ENCODE measurements at places on chromosomes 16 and 17.
A peak's percentile ranks its signal among the peaks of the same experiment; 100 is the strongest.

DNA sequence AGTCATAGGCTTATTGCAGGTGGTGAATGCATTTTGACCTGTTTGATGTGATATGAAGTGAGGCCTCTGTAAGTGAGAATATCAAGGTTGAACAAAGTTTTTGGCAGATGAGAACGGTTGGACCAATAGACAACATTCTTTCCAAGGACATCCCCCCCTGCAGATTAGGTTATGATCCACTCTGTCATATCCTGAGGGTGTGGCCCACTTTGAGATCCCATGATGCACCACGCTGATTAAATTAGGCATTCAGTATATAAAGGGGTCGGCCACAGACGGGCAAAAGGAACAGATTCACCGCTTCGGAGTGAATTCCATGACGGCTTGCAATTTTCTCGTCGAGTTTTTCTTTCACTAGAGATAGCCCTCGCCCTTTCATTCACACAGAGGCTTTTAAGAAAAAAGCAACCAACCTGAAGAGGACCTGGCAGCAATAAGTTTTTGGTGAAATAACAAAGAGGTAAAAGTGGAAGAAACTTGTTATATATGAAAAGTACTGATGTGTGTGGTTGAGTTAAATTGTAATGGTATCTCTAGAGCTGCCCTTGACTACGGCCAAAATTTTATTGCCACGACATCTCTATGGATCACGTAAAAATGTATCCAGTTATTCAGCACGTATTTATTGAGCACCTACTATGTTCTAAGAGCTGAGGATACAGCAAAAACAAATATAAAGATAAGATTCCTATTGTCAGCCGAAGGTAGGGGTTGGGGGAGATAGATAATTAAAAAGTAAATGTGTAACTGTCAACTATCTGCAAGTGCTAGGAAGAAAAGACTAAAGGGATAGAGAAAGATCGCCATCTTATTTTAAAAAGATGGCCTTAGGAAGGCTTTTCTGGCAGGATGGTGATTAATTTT lies 1.7 kb upstream of the RBBP6 start:
- no peak for DNase-seq
- H3K4me1 ChIP-seq = no peaks in the 10 kb centered on the region
- no peak overlapping the region for H3K27ac ChIP-seq
- no peak overlapping the region for H3K4me3 ChIP-seq

- H3K36me3 ChIP-seq = peaks cover 19% of the 10 kb centered on the region
- H3K27me3 ChIP-seq = no peaks in the 10 kb centered on the region
- no peak overlapping the region for H3K4me3 ChIP-seq
These were observed 14.0 kb downstream of the MPP3 start for GRCh38 chr17:43818966-43819365.

- no peaks in the 10 kb centered on the region for H3K4me1 ChIP-seq
- no peaks in the 10 kb centered on the region for H3K27me3 ChIP-seq
- no peak for DNase-seq
- H3K4me3 ChIP-seq = no peak overlapping the region
- no peaks in the 10 kb centered on the region for H3K36me3 ChIP-seq
These were observed 101.7 kb downstream of the CDYL2 start for GRCh38 chr16:80702696-80703095.

DNA sequence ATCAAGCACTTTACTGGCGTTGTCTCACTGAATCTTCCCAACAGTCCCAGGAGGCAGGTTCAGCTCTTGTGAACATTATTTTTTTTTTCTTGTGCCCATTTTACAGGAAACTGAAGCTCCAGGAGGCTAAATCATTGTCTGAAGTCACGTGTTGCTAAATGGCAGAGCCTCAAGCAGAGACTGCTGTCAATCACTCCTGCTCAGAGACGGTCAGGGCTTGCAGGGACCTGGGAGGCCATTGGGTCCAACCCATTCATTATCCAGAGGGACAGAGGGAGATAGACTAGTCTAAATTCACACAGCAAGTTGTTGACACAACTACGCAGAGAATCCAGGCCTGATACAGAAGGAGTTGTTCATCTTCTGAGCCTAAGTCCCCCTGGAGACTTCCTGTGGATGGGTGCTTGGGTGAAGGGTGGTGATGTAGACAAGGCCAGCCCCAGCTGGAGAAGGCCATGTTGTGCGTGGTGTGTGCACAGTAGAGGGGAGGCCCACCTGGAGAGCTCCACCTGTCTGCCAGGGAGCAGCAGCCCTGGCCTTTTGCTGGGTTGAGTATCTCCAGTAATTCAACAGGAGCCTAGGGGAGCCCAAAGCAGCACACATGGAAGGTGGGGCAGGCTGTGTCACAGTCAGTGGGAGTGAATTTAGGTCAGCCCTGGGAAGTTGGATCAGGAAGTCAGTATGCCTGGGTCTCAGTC lies 24.3 kb upstream of the C1QL1 start:
- no peaks in the 10 kb centered on the region for H3K27me3 ChIP-seq
- no peaks in the 10 kb centered on the region for H3K36me3 ChIP-seq
- no peak overlapping the region for H3K27ac ChIP-seq
- no peak overlapping the region for H3K4me3 ChIP-seq

- DNase-seq = no peak
- no peaks in the 10 kb centered on the region for H3K36me3 ChIP-seq
- H3K4me1 ChIP-seq = peaks cover 39% of the 10 kb centered on the region
- peak overlapping the region; percentile 66 for H3K27ac ChIP-seq
- no peak overlapping the region for H3K4me3 ChIP-seq
These were observed 2.1 kb upstream of the CAMKK1 start for GRCh38 chr17:3894911-3895343.

GRCh38 chr16:48607056-48607825 lies 2.7 kb downstream of the N4BP1 start:
- no peak for DNase-seq
- no peaks in the 10 kb centered on the region for H3K36me3 ChIP-seq
- peaks cover 22% of the 10 kb centered on the region for H3K4me1 ChIP-seq
- no peak overlapping the region for H3K4me3 ChIP-seq

DNA sequence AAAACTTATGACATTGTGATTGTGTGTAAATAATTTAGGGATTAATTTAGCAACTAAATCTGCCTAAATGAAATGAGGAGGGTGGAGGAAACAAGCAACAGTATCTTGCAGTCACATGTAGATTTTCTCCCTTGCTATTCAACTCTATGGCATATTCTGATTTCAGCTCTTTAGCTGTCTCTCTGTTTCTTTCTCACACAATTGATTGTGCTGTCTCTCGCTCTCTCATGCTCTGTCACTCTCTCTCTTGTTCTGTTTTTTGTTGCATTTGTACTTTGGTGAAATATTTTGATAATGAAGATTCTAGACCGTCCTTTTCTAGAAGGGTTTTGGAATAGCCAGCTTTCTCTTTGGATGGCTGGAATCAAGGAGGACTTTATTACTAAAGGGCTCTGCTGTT lies 70.6 kb downstream of the BCAS3 start:
- H3K4me1 ChIP-seq = no peaks in the 10 kb centered on the region
- H3K27me3 ChIP-seq = no peaks in the 10 kb centered on the region
- no peaks in the 10 kb centered on the region for H3K36me3 ChIP-seq
- H3K4me3 ChIP-seq = no peak overlapping the region
- DNase-seq = no peak
- H3K27ac ChIP-seq = no peak overlapping the region

- peaks cover 14% of the 10 kb centered on the region for H3K4me1 ChIP-seq
- H3K27ac ChIP-seq = no peak overlapping the region
- no peak for DNase-seq
- H3K36me3 ChIP-seq = no peaks in the 10 kb centered on the region
- no peak overlapping the region for H3K4me3 ChIP-seq
These were observed 4.7 kb upstream of the CHMP6 start for GRCh38 chr17:80986816-80987475.

GRCh38 chr16:84266451-84266850 lies 26.6 kb upstream of the KCNG4 start:
- H3K27me3 ChIP-seq = no peaks in the 10 kb centered on the region
- H3K27ac ChIP-seq = no peak overlapping the region
- H3K4me3 ChIP-seq = no peak overlapping the region

- no peaks in the 10 kb centered on the region for H3K36me3 ChIP-seq
- DNase-seq = no peak
- H3K4me3 ChIP-seq = no peak overlapping the region
- peaks cover 8% of the 10 kb centered on the region for H3K4me1 ChIP-seq
- H3K27me3 ChIP-seq = no peaks in the 10 kb centered on the region
- peak overlapping the region; percentile 49 for H3K27ac ChIP-seq
These were observed 5.4 kb upstream of the CHRNE start for GRCh38 chr17:4908301-4908700.

DNA sequence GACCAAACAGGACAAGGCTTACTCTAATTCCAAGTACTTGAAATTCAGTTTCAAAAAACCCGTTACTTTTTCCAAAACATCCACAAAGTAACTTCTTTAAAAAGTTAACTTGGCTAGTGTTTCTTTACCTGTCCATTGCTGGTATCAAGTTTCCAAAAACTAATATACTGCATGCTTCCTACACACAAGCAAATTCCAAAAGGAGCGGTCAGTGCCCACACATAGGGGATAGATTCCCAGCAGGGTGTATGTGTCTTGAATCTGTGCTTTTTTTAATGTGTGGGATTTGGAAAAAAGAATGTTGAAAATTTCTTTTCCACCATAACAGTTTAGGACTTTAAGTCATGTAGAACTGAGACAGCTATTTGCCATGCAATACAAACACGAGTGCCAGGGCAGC lies 367.8 kb upstream of the SOX9 start:
- no peaks in the 10 kb centered on the region for H3K27me3 ChIP-seq
- H3K4me1 ChIP-seq = no peaks in the 10 kb centered on the region
- H3K4me3 ChIP-seq = no peak overlapping the region
- no peak for DNase-seq
- no peaks in the 10 kb centered on the region for H3K36me3 ChIP-seq

DNA sequence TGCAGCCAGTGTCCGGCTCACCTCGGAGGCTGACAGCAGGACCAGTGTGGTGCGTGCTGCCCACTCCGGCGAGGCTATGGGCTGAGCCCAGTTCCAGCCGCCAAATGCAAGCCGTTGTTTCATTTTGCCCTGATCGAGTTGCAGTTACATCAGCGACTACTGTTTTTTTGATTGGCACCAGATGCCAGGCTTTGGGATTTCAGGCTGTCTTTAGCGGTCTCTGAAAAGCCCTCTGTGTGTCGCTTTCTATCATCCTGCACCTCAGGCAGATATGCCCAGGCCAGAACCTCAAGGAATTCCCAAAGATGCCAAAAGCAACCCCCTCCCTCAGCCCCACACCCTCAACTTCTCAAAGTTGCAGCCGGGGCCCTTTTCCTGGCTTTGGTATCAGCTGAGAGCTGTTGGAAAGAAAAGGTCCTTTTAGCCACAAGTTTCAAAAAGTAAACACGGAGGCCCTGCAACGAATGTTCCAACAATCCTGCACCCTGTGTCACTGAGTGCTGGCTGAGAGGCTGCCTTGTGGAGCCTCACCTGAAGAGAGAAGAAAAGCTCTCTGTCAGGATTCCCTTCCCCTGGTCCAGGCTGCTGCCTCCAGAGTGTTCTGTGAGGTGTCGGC lies 58.9 kb downstream of the WWP2 start:
- peaks cover 2% of the 10 kb centered on the region for H3K36me3 ChIP-seq
- DNase-seq = peak; percentile 74
- peaks cover 14% of the 10 kb centered on the region for H3K4me1 ChIP-seq
- peak overlapping the region; percentile 75 for H3K27ac ChIP-seq

DNA sequence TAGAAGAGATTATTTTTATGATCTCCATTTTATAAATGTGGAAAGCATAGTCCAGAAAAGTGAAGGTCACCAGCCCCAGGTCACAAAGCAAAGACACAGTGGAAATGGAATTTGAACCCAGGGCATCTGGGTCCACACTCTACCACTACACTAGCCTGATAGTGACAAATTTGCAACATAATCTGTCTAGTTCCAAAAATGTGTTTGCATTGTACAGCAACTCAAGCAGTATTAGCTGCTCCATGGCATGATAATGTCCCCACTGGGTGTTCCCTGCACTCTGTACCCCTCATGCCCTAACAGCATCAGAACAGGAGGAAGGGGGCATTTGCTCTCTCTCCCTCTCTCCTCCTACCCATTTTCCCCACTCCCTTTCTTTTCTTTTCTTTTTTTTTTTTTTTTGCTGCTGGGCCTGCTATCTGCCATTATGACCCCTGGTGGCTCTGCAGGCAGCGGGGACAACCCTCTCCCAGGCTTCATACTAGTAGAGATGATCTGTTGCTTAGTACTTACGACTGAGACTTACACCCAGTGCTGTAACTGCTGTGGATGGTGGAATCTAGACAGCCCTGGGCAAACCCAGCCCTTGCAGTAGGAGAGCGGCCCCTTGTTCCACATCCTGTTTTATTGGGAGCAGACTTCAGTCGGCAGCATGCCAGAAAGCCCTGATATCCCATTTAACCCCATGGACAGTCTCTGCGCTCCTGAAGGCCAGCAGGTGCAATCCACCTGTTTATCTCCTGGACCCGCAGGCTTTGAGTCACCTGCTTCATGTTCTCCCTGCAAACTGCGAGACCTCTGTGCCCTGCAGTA lies 306.3 kb downstream of the SOX9 start:
- no peak overlapping the region for H3K4me3 ChIP-seq
- H3K27me3 ChIP-seq = no peaks in the 10 kb centered on the region
- no peaks in the 10 kb centered on the region for H3K4me1 ChIP-seq
- H3K27ac ChIP-seq = no peak overlapping the region
- no peaks in the 10 kb centered on the region for H3K36me3 ChIP-seq

DNA sequence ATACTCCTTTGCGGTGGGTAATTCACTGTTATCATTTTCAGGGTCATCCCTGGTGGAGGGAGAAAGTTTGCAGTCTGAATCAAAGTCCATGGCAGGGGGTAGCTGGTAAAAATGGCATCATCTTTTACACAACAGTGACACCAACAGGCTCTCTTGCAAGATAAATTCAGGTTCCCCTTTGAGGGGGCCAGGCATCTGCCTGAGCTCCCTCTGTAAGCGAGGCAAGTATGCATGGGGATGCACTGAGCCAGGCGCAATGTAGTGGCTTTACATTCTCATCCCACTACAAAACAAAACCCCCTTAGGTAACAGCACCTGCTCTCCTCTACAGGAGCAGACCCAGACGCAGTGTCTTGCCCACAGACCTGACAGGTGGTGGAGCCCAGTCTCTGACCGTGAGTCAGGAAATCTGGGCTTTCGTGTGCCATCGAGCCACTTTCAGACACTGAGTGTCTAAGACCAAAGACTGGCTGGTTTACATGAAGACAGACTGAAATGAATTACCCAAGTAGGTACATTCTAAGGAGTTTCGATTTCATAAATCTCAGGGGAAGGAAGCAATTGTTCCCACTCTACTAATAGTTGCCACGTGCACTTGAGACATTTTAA lies 17.7 kb downstream of the LITAFD start:
- no peak overlapping the region for H3K27ac ChIP-seq
- no peaks in the 10 kb centered on the region for H3K4me1 ChIP-seq
- no peaks in the 10 kb centered on the region for H3K27me3 ChIP-seq
- DNase-seq = no peak

DNA sequence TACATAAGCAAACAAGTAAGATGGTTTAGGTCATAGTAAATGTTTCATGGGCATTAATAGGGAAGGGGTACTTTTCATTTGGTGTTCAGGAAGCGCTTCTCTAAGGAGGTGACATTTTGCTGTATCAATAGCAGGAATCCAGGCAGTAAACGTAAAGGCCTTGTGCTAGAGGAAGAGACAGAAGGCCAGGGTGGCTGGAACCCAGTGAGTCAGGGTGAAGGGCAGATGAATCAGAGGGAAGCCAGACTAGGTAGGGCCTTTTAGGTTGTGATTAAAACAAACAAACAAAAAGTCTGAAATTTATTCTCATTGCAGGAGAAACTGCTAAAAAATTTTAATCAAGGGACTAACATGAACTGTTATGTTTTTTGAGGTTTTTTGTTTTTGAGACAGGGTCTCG lies 6.5 kb downstream of the BMERB1 start:
- H3K36me3 ChIP-seq = no peaks in the 10 kb centered on the region
- H3K4me1 ChIP-seq = no peaks in the 10 kb centered on the region
- peak overlapping the region; percentile 80 for H3K27ac ChIP-seq
- no peaks in the 10 kb centered on the region for H3K27me3 ChIP-seq
- DNase-seq = no peak

GRCh38 chr16:4624827-4625559 lies 367 bp downstream of the MGRN1 start:
- H3K4me1 ChIP-seq = peaks cover 7% of the 10 kb centered on the region
- H3K27ac ChIP-seq = peak overlapping the region; percentile 92
- DNase-seq = peak; percentile 83
- no peaks in the 10 kb centered on the region for H3K36me3 ChIP-seq
- peak overlapping the region; percentile 98 for H3K4me3 ChIP-seq
